ENCODE measurements at places on chromosomes 12 and 14.

GRCh38 chr12:85504164-85504563, 224.1 kb downstream of the ALX1 start:
- DNase-seq: no peak

- DNase-seq: no peak
Observed at GRCh38 chr12:104736307-104736706, 221.8 kb downstream of the SLC41A2 start.

DNA sequence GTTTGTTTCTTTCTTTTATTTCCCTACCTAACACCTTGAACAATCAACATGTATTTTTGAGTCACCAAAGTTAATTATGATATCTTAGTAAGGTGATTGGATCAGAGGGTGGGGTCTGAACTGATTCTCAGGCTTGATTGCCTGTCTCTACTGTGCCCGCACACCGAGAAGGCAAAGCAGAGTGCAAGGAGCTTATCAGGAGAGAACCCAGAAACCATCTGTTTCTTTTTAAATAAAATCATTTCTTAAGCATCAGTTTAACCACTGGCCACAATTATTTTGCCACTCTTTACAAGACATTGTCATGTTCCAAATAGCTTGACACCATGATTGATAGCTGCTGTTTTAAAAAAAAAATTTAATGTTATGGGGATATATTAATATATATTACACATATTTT, 3.1 kb downstream of the GARIN2 start:
- DNase-seq: no peak

GRCh38 chr12:6963791-6964413, 6.6 kb downstream of the PHB2 start:
- DNase-seq: peak; percentile 32
